ENCODE measurements at places on chromosomes 2 and 18. TPM values are rescaled to one million over a fixed set of nuclear protein-coding genes. Genes with fewer than 3 reads are reported as not detected.
A peak's percentile ranks its signal among the peaks of the same experiment; 100 is the strongest.

GRCh38 chr2:16525265-16525887 lies 140.3 kb downstream of the CYRIA start:
- DNase-seq: peak; percentile 10

DNA sequence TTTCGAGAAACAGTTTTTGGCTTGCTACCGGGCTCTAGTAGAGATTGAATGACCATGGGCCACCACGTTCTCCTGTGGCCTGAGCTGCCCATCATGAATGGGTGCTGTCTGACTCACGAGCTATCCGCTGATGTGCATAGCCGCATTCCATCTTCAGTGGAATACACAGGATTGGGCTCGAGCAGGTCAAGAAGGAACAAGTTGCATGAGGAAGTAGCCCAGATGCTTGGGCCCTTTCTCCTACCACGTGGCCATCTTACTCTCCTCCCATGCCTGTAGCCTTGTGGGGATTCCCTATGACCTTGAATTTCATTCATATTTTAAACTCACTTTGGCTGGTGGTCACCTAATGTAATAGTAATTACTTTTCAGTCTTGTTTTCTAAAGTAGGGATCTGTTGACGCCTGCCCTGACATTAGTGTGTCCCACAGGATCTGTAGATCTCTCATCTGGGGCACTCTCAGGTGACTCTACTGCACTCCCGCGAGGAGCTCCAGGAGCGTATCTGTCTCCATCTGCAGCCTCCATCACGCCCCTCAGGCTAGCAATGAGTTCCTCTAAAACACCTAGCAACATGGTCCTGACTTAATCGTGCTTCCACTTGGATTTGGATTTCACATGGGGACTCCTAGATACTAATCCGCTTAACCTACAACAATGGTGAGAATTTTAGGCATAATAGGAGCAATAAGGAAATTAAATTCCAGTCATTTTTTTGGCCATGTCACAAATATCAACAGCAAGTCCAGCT lies 67.8 kb downstream of the PSMG2 start:
- DNase-seq: no peak

DNA sequence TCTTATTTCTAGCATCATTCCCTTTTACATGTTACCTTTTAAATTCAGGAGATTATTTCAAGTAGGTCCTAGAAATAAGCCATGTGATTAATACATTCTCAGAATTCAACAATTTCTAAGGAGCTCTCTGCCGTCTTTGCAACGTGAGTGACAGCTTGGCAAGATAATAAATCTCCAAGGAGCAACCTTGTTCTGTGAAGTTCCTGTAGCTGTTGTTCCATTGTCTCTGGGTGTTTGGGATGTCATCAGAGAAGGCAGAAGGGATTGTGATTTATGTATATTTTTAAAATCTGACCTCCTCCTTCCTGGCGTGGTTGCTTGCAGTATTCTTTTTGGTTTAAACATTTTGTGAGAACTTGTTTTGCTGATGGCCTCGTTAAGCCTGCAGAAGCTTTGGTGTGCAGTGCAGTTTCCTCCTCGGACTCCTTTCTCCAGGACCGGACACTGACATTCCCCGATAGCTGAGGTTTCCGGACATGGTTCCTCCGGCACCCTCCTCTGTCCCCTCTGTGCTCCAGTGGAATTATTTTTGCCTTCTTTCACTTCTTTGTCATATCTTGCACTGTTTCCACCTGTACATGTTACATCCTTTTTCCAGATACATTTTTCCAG lies 33.7 kb downstream of the RAMP1 start:
- DNase-seq: no peak

DNA sequence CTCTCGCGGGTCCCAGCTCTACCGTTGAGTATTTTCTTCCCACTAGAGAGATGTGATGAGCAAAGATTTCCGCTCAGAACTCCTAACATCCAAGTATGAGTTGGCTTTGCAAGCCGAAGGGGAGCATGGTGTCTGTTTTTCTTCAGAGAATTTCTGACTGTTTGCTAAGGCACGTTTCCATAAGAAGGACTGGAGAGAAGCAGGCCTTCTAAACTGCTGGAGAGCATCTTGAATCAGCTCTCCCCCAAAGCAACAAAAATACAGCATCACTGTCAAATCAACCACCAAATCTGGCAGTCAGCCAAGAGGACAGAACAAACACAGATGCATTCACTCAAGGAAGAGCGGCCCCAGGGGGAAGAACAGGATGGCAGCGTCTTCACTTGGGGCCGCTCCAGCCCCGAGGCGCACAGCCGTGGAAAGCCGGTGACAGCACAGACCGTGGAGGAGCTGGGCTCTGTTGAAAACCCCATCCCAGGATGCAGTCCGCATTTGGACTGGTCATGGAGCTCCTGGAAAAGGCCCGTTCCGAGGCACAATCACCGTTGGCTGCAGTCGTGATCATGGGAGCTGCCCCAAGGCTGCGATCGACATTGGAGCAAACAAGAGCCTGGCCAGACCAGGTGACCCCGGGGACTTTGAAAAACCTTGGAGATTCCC lies 101.4 kb downstream of the NFATC1 start:
- DNase-seq: no peak

DNA sequence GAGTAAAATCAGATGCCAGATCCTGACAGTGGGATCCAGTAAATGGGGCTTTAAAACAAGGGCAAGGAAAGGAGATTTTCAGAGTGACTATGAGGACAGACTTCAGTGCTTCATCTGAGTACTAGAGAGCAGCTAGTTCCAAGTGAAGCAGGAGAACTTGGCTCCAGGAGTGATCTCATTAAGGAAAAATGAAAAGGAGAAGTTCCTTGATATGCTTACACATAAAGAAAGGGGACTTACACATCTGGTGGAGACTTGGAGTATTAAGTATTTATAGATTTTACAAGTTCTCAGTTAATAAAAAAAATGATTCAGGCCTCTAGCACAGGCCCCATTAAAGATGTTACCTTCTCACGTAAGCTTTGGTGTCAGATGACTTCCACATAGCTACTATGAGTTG lies 105.8 kb downstream of the ICOS start:
- DNase-seq: no peak

DNA sequence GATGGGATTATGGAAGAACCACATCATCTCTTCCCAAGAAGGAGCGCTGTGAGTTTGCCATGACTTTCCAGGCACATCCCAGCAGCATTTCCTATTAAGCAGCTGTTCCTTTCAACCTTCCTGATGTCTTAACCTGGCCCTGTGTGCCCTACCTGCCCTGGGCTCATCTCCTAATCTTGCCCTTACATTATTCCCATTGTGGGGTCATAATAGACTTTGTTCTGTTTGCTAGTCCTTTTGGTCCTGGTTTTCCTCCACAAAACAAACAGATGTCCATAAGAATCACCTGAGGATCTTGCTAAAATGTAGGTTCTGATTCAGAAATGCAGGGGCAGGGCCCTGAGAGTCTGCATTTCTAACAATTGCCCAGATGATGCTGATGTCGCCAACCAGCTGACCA lies 38.6 kb upstream of the TANK start:
- no peak for DNase-seq

- no peak for DNase-seq
Observed at GRCh38 chr2:80706951-80707350, 402.4 kb upstream of the LRRTM1 start.

DNA sequence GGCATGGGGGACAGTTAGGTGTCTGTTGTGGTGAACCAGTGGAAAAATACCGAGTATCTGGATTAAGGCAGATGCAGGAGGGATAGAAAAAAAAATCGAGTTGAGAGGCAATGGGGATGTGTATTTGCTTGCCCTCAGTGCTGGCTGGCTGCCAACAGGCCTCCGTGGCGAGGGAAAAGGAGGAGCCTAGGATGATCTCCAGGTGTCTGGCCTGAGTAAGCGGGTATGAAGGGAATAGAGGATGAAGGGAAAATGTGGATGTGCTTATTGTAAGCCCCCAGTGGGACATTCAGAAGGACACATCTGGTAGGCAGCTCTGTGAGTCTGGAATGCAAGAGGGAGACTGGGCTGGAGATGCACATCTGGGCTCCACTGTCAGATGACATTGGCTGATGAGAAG lies 22.8 kb downstream of the KCNS3 start:
- peak; percentile 87 for DNase-seq

DNA sequence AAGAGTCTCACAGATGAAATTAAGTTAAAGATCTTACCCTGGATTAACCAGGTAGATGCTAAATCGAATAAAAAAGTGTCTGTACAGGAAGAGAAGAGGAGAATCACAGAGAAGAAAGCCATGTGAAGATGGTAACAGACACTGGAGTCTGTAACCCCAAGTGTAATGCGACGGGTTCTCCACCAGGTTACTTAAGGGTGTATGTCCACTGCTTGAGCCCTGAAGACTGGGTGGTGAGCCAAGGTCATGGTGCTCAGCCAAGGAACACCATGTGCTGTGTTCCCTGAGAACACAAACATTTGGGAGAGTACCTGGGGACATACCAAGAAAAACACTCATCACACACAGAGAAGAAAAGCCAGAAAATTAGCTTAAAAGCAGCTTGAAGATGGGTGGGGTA lies 8.2 kb upstream of the ACADL start:
- DNase-seq: no peak

DNA sequence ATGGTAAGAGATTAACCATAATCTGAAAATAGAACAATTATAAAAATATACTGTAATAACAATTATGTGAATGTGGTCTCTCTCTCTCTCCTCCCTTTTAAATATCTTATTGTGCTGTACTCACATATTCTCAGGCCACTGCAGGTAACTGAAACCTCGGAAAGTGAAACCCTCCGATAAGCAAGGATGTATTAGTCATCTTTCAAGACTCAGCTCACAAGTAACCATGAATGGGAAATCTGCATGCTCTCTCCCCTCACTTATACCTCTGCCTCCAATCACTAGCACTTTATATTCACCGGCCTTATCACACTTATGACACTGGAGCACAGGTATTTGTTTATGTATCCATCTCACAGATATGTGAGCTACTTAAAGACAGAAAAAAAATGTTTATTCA lies 139.7 kb downstream of the LRP2 start:
- peak; percentile 30 for DNase-seq

DNA sequence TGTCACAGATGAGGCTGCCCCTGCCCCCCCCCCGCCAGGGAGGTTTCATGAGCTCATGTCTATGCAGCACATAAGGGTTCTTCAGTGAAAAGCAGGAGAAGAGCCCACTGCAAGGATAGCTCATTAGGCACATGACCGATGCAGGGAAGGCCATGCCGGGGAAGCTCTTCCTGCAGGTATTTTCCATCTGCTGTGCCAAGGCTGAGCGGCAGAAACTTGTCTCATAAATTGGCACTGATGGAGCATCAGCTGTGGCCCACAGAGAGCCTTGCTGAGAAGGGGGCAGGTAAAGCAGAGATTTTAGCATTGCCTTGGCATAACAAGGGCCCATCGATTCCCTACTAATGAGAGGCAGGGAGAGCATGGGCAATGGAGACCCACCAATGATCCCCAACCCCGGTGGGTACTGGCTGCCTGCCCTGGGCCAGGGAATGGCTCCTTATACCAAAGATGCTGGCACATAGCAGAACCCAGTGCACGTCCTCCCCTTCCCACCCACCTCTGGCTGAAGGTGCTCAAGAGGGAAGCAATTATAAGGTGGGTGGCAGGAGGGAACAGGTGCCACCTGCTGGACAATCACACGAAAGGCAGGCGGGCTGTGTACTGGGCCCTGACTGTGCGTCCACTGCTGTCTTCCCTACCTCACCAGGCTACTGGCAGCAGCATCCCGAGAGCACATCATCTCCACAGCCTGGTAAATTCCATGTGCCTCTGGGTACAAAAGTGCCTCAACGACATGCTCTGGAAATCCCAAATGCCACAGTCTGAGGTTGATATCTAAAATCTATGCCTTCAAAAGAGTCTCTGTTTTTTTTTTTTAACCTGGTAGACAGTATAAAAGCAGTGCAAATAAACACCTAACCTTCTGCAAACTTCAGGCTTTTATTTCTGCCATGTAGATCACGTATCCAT lies 41.4 kb downstream of the STEAP3 start:
- peak; percentile 53 for DNase-seq

- peak; percentile 100 for DNase-seq
Observed at GRCh38 chr2:27798948-27799645, 27.6 kb downstream of the MRPL33 start.

DNA sequence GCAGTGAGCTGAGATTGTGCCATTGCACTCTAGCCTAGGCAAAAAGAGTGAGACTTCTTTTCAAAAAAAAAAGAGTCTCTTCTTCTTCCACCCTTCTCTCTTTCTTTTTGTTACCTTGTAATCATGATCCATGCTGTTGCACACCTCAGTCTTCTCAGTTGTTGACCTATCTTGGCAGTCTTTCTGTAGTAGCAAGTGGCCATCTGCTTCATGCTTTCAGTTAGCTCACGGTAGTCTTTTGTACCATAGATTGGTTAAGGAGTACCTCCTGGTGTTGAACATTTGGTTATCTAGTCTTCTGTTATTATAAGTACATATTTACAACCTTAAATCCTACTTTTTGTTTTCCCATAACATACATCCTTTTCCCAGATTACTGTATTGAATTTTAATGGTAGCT lies 3.1 kb downstream of the GORASP2 start:
- DNase-seq: no peak

DNA sequence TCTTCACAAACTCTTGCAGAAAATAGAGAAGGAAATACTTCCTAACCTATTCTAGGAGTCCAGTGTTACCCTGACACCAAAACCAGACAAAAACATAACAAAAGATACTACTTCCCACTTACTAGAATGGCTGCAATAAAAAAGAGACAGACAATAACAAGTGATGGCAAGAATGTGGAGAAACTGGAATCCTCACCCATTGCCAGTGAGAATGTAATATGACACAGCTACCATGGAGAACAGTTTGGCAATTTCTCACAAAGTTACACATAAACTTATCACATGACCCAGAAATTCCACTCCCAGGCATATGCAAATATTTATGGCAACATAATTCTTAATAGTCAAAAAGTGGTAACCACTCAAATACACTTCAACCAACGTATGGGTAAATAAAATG lies 209.8 kb upstream of the CTAGE1 start:
- DNase-seq: peak; percentile 27

- peak; percentile 29 for DNase-seq
Observed at GRCh38 chr2:55010915-55011314, 39.3 kb downstream of the RTN4 start.

DNA sequence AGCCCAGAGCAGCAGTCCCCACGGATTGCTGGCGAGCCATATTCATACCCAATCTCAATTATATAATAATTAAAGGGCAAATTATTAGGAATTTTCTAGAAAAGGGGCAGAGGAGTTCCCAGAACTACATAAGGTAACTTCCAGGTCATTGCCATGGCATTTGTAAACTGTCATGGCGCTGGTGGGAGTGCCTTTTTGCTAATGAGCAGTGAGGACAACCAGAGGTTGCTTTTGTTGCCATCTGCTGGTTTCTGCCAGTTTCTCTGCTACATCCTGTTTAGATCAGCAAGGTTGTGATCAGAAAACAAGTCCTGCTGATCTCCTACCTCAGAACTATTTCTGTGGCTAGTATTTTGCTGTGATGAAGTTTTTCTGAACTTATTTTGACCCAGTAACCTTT lies 159.8 kb upstream of the PIEZO2 start:
- DNase-seq: no peak

GRCh38 chr2:169012812-169013627 lies 18.1 kb downstream of the ABCB11 start:
- no peak for DNase-seq

CHN1 gene
- 1.3 TPM for total RNA-seq

CNTNAP5 gene
- total RNA-seq: not detected

SIX2 gene
- not detected for total RNA-seq

COL3A1 gene
- total RNA-seq: not detected

ITPRIPL1 gene
- not detected for total RNA-seq
